Activated gamma-delta T cell treated with Interleukin-2 at 50 U/mL for 16 hours (primary cell): ENCODE measurements at places on chromosomes 12 and 14.

DNA sequence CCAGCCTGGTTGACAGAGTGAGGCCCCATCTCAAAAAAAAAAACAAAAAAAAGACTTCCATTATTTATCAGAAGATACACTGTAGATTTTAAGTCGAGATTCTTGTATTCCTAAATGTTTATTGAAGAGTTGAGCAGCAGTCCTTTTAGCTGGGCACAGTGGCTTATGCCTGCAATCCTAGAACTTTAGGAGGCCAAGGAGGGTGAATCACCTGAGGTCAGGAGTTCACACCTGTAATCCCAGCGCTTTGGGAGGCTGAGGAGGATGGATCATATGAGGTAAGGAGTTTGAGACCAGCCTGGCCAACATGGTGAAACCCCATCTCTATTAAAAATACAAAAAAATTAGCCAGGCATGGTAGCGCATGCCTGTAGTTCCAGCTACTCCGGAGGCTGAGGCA lies 57.6 kb downstream of the HEATR5A start:
- DNase-seq = no peak

- no peak for DNase-seq
Observed at GRCh38 chr12:32110942-32111341, 4.3 kb downstream of the BICD1 start.

DNA sequence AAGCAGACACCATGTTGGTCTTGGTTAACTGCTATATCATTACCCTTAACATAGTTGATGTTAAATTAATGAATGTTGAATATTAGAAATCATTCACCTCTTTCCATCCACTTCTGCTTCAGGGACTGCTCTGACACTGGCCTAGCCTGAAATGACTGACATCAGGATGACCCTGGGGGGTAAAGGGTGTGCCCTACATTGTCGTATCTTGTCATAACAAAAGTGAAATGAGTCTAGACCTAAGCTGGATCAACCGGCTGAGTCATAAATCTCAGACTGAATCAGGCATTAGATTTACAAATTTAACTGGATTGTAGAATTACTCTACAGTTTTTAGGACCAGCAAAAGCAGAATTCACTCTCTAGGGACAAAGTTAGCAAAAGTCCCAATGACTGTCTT lies 35.3 kb downstream of the KICS2 start:
- DNase-seq = no peak

- DNase-seq = no peak
Observed at GRCh38 chr14:69666112-69666511, 54.7 kb downstream of the SUSD6 start.

DNA sequence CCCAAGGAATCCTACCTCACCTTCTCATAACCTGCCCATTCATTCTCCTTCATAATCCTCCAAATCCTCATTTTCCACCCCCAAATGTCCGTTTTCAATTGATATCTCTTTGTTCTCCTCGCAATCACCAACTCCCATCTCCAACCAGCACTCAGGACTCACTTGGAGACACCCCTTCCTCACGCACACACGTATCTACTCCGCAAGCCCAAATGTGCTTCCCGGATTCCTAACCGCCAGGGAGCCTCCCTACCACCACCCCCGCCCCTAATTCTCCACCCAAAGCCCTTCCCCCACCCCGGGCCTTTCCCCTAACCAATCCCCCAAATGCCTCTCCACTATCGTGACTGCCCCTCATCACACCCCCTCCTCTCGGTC lies 304 bp downstream of the KCTD10 start:
- no peak for DNase-seq

GRCh38 chr12:75058228-75058627 lies 151.4 kb downstream of the KCNC2 start:
- no peak for DNase-seq

DNA sequence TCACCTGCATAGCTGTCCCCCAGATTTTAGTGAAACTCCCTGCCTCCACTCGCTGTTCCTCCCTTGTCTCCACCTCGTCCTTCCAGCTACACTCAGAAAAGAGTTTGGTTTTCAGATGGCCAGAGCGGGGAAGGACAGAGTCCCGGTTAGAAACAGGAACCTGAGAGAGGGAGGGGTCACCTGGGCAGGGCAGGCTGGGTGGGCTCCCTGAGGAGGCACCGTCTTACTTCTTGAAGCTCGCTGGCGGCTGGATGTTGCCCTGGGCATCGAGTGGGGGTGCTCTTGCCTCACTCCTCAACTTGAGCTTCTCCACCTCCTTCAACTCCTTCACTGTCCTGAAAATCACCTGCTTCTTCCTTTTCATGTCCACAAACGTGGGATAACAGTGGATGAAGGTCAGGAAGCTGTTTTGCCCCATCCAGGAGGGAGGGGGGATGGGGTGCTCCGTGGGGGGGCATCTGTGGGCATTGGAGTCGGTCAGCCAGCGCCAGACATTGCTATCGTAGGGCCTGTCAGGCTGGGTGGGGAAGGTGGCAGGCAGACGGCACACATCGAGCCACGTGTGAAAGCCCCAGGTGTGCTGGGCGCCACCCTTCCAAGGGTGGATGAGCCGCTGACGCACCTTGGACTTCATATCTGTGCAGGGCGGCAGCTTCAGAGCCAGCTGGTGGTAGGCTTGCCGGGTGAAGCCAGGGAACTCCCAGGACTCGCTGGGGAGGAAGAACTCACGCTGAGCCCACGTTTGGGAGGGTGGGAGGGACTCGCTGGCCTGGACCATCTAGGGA lies 2.0 kb downstream of the TEX52 start:
- DNase-seq = no peak

- peak; percentile 42 for DNase-seq
Observed at GRCh38 chr14:72476657-72477499, 417.0 kb downstream of the DPF3 start.
